ENCODE measurements at places on chromosomes 13 and 19.

DNA sequence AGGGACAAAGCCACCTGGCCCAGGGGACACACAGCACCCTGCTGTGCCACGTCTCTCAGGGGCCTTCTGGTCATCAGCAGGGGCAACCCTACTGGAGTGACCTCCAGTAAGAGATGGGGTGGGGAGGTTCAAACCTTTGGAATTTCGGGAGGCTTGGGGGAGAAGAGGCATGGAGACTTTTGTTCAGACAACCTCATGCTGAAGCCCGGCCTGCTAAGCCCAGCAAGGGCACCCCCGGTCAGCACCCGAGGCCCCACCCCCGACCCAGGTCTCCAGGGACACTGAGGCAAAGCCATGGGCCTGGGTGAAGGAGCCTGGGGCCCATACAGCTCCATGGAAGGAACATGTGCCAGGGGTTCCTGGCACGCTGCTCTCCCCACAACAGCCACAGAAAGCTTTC is 23.3 kb downstream of the ZNF787 start:
- DNase-seq: no peak

DNA sequence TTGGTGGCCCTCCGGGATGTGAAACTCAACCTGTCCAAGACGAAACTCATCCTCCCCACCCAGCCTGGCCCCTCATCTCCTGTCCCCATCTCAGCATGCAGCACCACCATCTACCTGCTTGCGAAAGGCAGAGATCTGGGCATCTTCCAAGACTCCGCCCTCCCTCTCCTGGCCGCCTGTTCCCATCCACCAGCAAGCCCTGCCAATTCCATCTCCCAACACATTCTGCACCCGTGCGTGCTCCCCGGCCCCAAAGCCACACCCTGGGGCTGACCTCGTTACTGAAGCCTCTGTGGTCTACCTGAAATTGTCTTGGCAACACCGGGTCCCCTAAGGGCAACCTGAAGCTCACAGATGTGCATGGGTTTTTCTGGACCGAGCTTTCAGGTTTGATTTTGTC is 13.2 kb upstream of the CAMSAP3 start:
- no peak for DNase-seq

- no peak for DNase-seq
Measured at GRCh38 chr13:51805313-51805712, 1.4 kb upstream of the DHRS12 start.

- DNase-seq: no peak
Measured at GRCh38 chr13:111409413-111409812, 89.0 kb downstream of the TEX29 start.

DNA sequence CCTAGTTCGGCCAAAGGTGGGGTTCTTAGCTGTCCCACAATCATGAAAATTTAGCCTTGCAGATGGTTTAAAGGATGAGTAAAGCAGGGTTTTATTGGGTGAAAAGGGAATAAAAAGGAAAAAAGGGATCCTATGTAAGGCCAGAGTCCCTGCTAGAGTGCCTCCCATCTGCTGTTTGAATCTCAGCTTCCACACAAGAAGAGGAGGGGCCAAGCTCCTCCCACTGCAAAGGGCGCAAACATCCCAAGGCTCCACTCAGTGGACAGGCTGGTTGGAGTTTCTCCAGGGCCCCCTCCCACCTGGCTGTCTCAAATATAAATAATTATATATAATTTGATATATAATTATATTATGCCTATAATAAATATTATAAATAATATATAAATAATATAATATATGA is 1272.1 kb upstream of the PCDH20 start:
- DNase-seq: peak; percentile 22

DNA sequence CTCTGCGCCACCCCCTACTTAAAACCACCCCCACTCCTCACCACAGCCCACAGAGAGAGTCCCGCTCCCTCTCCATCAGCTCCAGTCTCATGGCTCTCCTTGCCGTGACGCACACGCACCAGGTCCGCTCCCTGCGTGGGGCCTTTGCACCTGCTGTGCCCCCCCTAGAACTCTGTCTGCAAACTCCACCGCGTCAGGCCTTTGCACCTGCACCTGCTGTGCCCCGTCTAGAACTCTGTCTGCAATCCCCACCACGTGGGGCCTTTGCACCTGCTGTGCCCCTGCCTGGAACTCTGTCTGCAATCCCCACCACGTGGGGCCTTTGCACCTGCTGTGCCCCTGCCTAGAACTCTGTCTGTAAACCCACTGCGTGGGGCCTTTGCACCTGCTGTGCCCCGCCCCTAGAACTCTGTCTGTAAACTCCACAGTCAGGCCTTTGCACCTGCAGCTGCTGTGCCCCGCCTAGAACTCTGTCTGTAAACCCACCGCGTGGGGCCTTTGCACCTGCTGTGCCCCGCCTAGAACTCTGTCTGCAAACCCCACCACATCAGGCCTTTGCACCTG is 4.2 kb downstream of the SHC2 start:
- DNase-seq: no peak

- DNase-seq: no peak
Measured at GRCh38 chr19:40395956-40396355, 6.0 kb upstream of the HIPK4 start.

DNA sequence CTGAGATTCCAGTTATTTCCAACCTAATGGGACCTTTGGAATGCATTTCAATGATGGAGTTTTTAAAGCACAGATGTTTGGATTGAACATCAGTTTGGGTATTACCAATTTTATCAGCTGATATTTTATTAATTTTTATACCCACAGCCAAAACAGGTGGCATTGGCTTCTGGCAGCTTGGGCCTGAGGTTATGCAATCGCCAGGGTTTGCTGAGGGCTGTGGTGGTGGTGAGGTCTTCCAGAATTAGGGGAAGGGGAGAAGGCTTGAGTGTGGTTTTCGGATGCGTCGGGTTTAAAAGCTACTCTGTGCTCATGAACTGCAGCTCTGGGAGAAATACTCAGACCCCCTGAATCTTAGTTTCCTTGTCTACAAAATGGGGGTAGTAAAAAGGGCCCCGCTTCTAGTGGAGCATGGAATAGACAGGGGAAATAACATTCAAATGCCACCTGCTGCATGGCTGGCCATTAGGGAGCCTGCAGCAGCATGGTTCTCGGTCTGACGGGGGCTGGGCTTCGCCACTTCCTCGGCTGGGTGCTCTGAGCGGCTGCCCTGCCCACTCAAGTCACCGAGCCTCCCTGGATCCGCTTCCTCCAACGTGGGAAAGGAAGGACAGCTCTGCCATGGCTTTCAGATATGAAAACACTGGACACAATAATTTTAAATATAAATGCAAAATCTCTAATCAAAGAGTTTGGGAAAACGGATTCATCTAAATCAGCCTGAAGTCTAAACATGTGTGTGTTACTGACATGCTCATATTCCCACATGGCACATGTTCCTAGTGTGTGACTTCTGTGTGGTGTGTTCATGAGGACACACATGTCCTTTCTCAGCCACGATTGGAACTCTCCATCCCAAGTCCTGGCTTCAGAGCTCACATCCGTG is 35.2 kb downstream of the ADPRHL1 start:
- DNase-seq: no peak

- no peak for DNase-seq
Measured at GRCh38 chr19:45764475-45764874, 4.6 kb downstream of the SIX5 start.

DNA sequence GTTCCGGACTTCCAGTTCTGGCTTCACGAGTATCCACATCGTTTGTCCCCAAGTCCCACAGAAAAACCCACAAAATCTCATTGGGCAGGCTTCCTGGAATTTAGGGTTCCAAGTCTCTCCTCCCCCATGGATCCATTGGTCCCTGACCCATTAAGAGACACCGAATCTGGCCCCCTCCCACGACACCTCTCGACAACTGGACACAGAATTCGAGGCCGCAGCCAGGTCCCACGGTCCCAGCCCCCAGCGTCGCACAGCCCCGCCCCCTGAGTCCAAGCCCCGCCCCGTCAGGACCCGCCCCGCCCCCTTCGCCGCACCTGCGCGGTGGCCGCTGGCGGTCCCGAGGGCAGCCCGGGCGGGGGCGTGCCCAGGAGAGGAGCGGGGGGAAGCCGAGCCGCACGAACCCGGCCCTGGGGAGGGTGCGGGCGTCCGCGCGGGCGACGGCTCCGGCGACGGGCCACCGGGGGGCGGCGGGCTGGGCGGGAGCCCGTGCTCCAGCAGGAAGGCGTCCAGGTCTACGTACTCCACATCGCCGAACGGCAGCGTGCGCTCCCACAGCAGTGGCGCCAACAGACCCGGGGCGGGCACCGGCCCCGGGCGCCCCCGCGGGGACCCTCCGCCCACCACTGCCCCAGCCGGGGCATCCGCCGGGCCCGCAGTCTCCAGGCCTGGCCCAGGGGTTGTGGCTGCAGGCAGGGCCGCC is 1.8 kb downstream of the DBP start:
- peak; percentile 81 for DNase-seq

DNA sequence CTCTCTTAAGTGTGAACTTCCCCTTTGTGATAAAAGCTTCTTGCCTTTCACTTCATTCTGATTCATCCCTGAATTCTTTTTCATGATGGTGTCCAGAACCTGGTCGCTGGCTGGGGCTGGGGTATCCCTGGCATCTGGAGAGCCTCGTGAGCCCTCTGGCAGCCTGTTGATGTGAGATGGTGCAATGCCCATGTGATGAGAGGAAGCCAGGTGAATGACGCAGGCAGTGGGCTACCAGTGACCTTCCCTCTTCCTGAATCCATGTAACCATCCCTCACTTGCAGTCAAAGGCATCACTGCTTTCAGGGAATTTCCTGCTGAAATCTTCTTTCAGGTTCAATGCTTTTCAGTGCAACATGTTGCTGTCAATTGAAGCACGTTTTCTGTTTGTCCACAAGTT is 158.6 kb upstream of the SLC10A2 start:
- DNase-seq: no peak

DNA sequence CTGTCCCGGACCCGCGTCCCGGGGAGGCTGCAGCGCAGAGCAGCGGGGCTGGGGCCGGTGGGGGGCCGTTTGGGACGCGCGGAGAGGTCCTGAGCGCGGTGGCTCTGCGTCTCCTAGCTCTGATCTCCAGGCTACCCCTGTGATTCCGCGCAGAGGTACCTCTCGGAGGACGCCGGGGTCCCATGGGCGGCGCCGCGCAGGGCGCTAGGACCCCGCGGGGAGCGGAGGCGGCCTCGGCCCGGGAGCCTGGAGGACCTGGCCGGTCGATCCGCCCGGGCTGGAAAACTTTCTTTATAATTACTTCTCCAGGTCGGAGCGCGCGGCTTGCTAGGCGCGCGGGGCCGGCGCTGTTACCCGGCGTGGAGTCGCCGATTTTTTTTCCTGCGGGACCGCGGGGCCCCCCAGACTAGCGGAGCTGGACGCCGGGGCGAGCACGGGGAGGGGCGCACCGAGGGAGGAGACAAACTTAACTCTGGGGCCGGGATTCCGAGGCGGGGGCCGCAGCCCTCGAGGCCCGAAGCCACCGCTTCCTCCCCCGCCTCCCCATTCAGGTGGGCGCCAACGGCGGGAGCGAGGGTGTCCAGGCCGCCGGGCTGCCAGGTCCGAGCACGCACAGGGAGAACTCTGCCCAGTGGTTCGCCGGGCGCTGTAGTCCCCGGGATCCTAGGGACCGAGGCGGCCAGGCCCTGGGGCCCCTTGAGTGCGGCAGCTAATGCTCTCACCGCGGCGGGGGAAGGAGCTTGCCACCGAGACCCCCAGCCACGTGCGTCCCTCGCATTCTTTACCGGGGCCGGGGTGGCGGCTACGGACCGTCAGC is 848 bp upstream of the CEBPA start:
- peak; percentile 46 for DNase-seq

DNA sequence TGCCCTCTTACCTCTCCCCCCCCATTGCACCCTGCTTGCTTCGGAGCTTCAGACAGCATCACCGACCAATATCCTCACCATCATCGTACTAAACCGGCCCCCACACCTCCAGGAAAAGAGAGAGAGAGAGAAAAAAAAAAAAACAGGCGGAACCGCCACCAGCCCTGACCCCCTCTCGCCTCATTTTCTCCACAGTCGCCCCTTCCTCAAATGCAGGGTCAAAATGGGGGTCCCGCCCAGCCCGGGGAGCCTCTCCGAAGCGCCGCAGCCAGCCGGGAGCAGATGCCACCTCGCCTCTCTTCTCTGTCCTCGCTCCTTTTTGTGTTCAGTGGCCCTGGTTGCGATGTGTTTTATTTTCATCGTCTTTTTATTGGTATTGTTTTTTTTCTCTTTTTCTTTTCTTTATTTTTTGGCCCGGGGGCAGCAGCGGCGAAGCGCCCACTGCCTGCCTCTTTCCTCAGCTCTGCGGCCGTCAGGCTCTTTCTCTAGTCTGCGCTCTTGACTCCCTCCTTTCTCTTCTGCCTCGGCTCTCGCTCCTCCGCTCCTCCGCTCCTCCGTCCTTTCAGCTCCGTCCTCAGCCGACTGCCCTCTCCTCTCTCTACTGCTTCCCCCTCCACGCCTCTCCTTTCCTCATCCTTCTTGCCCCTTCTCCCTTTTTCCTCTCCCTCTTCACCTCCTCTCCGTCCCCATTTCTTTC is 41.4 kb downstream of the DEDD2 start:
- DNase-seq: peak; percentile 37

- DNase-seq: no peak
Measured at GRCh38 chr19:35734889-35735288, 7.4 kb downstream of the IGFLR1 start.

GRCh38 chr19:35357867-35358573 is at the start of gene FFAR3:
Gene FFAR3, plus strand, starts transcription at chr19:35358460. Its CDS starts 431 bp downstream, at chr19:35358891.
- DNase-seq: peak; percentile 24

GRCh38 chr13:25147638-25148401 is 24.3 kb downstream of the AMER2 start:
- DNase-seq: no peak

GRCh38 chr19:980133-980998 is 3.8 kb upstream of the WDR18 start:
- DNase-seq: no peak

DNA sequence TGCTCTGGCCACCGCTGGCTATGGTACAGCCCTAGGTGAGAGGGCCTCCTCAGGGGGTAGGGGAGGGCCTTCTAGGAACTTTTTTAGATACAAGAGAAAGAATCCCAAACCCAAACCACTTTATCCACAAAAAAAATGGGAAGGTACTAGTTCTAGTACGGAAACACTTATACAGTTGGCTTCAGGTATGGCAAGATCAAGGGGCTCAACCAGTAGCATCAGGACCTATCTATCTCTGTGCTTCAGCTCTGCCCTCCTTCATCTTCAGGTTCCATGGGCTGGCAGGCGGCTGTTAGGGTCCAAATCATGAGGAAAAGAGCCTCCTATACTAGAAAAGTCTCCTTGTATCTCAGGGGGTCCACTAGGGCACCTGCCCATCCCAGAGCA is 1.8 kb downstream of the MRI1 start:
- DNase-seq: no peak

DNA sequence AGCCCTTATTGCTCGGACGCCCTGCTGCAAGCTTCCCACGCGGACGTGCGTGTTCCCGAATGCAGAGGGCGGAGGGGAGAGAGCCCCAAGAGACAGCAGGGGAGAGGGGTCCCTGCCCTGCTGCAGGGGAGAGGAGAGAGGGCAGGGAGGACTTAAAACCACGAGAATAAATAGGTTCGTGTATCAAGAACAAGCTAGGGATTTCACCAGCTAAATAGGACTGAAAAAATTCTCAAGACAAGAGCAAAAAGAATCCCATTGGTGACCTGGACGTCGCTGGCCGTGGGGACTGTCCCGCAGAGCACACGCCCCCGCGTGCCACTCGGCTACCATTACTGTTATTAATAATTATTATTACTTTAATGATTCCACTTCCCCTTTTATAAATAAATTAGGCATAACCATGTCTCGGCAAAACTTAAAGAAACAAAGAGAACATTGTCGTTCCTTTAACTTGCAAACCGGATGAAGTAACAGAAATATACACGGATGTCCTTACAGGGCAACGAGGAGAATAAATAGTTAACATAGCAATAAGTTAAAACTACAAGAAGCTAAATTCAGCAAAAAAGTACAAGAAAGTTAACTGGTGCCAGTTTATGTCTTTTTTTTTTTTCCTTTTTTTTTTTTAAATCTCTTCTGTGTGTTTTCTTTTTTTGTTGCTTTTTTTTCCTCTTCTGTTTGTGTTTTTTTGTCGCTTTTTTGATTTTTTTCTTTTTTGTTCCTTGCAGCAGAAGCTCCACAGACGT is 16.6 kb downstream of the PRKCSH start:
- no peak for DNase-seq
